EL (cell line): ENCODE measurements at places on chromosomes 12 and 14.

DNA sequence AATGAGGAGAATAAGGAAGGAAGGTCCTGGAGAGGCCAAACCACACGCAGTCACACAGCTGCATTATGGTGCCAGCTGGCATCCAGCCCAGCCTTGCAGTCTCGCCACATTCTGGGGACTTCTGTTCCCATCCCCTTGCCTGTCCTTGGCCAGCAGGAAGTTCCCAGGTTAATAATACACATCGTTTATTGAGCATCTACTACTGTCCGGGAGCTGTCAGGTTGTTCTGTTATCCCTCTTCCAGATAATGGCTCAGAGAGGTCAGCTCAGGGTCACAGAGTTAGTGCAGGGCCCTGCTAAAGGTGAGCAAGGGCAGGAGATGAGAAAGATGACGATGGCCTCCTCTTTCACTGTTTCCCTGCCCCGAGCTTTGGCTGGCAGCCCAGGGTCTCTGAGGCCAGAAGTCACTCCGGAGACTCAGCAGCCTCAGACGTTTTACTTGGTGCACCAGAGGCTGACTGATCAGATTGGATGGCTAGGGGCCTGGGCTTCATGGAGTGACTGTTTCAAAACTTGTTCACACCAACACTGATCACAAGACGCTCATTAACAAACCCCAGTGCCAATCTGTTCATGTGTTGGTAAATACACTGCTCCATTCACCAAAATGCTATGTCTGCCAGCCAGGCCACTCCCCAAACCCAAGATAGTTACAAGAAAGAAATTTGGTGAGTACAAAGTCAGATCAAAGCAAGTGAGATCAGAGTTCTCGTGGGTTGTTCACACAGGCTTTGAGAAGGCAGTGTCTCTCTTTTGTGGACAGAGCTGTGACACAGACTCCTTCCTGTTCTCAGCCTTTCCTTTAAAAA lies 79.2 kb downstream of the B4GALNT3 start:
- DNase-seq, result peak; percentile 59

DNA sequence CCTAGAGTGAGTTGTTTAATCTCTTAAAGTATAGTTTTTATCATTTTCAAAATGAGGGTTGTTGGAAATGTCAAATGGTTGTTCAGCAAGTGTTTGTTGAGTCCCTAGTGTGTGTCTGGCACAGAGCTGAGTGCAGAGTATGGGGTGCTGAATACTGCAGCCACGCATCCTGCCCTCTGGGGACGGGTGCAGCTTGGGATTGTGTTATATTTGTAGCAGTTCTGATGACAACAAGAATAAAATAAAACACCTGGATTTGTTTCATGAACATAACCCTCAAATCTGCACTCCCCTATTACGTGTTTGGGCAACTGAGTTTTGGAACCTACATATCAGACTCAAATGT lies 127.9 kb downstream of the CACNA1C start:
- no peak for DNase-seq

GRCh38 chr14:20970647-20970982 lies 15.3 kb downstream of the RNASE2 start:
- no peak for DNase-seq

GRCh38 chr14:72084935-72085334 lies 152.7 kb downstream of the RGS6 start:
- DNase-seq, result no peak

DNA sequence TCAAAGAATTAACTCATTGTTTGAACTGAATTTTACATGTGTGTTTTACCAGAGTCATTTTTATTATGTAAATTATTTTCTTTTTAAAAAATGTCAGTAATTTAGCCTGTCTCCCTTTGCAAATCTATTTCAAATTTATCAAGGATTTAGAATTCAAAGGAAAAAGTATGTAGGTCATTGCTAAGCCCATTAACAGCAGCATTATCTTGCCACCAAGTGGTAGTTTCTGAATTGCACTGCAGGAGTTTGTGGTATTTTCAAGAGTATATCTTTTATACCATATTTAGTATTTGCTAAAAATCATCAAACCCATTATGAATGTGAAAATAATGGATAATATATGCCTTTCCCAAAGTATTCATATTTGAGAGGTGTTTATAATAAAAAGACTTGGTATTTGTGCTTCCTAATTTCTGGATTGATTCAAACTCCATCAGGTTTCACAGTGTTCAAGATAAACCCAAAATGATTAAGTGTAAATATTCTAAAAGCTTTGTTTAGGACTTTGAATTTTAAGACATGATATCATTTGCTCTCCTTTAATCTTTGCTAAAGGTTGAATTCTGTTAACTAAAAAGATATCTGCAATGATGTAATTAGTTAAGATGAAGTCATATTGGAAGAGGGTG lies 711.4 kb downstream of the FSCB start:
- no peak for DNase-seq

GRCh38 chr14:21524575-21525490 lies 1.3 kb downstream of the SALL2 start:
- no peak for DNase-seq

GRCh38 chr14:58129208-58129607 lies 22.8 kb downstream of the ARMH4 start:
- no peak for DNase-seq

DNA sequence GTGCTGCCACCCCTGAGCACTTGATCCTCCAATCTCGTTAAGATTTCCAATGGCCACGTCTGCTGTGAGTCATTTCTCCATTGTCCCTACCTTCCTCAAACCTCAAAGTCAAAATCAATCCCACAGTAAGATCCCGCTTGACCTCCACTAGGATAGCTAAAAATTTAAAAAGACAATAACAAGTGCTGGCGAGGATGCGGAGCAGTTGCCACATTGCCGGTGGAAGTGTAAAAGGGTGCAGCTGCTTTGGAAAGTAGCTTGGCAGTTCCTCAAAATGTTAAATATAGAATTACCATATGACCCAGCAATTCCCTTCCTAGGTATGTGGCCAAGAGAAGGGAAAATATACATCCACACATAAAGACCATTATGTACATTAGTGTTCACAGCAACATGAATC lies 9.5 kb upstream of the BCL7A start:
- DNase-seq, result no peak

DNA sequence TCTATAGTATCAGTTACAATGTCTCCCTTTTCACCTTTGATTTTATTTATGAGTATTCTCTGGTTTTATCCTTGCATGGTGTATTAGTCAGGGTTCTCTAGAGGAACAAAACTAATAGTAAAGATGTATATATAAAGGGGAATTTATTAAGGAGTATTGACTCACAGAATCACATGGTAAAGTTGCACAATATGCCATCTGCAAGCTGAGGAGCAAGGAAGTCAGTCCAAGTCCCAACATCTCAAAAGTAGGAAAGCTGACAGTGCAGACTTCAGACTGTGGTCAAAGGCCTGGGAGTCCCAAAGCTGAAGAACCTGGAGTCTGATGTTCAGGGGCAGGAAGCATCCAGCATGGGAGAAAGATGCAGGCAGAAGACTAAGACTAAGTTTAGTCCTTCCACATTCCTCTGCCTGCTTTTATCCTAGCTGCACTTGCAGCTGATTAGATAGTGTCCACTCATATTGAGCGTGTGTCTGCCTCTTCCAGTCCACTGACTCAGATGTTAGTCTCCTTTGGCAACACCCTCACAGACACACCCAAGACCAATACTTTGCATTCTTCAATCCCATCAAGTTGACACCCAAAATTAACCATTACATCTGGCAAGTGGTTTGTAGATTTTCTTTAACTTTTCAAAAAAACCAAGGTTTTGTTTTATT lies 308.0 kb upstream of the LMO3 start:
- no peak for DNase-seq

- DNase-seq, result no peak
These were observed 272.8 kb downstream of the LRIG3 start for GRCh38 chr12:58647495-58647894.

DNA sequence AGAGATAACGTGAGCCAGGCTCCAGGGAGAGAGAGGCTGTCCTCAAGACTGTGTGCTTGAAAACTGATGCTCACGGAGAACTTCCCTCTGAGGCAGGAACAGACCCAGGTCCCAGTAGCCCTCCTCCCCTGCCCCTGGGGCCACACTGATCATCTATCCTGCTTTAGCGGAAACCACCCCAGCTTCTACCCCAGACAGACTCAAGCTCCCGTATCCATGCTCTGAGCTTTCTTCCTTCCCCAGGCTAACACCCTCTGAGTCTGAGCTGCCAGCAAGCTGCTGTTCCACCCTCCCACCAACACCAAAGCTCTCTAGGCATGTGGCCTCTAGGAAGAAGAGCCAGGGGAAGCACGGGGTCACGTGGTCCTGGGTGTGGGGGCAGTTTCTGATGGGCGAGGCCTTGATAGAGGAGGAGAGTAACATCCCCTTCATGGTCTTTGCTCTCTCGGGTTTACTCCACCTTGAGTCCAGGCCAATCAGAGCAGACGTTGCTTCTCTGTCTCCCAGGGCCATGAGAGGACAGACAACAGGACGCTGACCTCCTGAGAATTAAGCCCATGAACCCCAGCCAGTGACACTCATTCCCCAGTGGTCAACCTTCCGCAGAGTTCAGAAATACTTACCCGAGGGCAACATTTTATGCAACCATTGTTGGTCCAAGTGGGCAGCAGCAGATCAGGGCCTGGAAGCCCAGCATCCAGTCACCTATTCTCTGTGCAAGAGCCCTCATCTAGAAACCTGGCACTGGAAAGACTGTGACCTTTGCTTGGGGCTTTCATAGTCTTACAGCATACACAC lies 1.4 kb downstream of the PCK2 start:
- peak; percentile 83 for DNase-seq

DNA sequence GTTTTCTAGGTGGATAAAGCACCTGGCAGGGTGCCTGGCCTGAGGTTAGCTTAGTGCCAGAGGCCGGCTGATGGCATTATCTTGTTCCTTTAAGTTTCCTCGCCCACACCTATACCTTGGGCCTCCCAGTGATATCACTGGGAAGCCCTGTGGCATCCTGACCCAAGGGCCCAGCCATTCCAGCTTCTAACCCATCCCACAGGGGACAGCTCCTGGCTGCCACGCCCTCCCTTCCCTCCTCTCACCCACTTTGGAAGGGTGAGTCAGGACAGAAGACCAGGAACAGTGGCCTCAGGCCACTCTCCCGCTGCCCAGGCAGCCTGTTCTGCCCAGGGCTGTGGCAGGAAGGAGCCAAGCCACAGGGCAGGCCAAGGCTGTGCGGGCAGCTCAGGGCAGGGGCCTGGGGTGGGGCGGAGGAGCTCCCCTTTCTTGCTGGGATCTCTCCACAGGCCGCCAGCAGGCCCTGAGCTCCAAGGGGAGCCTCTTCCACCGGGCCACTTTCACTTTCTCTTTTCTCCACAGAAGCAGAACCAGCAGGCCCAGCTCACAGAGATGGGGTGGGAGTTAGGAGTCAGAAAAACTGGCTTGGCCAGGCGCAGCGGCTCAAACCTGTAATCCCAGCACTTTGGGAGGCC lies 75.1 kb downstream of the IRF2BPL start:
- DNase-seq, result peak; percentile 93
